Stimulated activated CD4-positive, alpha-beta T cell treated with anti-CD3 and anti-CD28 coated beads, Interleukin-1b, Interleukin-23, amount 100 ng/mL, for 48 hours (primary cell): ENCODE measurements at places on chromosomes 1 and 21.

DNA sequence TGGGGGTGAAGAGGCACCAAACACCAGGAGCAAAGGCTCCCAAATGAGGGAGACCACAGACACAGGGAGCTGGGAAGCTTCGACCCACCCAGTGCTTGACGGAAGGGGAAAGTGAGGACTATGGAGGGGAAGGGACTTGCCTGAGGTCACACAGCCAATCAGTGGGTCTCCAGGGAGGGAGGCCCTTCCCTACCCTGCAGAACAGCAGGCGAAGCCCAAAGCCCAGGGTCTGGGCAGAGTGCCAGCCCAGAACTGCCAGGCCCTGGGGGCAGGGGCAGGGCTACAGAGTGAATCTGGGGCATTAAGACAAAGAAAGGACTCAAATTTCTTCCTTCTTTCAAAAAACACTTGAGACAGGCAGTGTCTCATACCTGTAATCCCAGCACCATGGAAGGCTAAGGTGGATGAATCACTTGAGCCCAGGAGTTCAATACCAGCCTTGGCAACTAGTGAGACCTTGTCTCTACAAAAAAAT is 45.5 kb upstream of the ECE1 start:
- DNase-seq = no peak

DNA sequence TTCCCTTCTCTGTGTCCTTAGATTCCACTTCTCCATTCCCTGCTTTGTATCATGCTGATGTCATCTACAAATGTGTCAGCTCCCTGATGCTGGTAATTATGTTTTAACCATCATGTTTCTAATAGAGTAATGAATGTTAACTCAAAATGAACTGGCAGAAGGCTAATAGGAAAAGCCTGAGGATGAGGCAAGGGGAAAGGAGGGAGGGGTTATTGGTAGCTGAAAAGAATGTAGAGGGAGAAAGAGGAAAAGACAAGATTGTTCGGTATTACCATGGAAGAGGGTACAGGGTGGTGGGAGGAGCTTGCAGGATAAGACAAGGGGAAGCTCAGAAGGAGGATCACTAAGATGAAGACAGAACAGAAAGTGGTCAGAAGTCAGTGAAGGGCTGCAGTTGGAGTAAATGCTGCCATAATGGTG is 150.9 kb downstream of the ZC3H11B start:
- DNase-seq = no peak

DNA sequence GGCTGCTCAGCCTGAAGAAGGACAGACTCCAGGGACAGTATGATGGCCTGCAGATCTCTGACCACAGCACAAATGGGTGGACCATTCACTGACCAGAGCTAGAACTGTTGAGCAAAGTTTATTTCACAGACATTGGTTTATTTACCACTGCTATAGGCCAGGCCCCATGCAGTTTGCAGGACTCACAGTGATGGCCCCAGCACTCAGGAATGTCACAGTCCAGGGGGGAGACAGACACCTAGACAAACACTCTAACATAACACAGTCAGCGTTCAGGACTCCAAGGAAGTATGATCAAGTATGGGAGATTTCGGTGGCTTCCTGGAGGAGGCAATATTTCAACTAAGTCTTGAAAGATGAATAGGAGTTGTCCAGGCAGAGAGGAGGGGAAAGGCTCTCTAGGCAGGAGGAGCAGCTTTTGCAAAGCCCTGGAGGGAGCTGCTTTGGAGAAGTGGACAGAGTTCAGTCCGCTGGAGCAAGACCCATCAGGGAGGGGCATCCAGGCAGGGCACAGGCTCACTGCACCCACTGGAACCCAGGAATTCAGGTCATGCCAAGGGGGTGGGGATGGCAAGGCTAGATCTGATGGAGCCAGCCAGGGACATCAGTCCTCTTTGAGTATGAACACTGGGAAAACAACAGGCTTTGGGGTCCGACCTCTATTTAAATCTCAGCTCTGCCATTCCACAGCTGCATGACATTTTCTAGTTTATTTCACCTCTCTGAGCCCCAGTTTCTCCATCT is 454.3 kb downstream of the MATN1 start:
- no peak for DNase-seq

DNA sequence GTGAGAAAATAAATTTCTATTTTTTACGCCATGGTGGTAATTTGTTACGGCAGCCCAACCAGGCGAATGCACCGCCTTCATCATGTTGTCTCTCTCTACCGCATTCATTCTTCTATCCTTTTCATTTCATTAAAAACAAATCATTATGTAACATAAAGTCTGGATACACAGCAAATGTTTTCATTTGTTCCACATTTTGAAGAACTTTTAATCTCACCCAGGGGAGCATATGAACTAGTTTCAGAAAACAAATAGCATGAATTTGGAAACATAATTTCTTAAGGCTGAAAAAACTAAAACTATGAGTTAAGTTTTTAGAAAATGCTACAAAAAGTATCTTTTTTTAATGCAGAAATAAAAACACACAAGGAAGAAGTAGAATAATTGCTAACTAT is 11.2 kb upstream of the OR2B11 start:
- DNase-seq = no peak

- no peak for DNase-seq
Observed at GRCh38 chr1:115012434-115012833, 17.2 kb upstream of the TSHB start.

DNA sequence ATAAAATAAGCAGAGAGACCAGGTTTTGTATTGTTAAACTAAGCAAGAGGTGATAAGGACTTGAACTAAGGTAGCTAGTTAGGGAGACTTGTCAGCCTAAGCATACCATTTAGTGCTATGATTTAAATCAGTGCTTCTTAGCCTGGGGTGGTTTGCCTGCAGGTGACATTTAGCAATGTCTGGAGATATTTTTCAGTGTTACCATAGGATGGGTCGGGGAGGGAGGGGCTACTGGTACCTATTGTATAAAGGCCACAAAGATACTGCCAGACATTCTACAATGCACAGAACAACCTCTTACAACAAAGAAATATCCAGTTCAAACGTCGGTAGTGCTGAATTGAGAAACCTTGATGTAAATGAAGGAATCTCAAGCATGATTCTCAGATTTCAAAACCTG is 3.3 kb downstream of the ATP5PB start:
- no peak for DNase-seq

DNA sequence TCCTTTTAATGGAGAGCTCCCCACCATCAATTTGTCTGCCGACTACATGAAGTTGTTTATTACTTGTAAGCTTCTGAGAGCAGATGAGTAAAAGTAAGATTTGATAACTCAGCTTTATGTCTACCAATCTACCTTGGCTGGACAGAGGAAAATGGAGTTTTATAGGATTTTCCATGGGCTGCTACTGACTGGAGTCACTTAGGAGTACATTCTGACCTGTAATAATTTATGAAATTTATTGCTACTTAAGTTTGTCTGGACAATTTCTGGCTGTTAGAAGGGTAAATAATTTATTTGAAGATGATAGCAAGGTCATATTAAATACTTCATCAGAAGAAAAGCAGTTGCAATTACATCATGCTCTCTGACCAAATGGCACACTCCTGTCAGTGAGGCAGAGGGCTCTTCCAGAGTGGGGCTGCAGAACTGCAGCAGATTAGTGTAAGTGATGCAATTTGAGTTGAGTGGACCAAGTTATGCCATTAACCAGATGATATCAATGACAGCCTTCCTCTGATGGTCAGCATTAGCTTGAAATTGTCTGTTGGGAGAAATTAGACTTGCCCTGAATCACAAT is 736.7 kb upstream of the PTBP2 start:
- no peak for DNase-seq
